Bronchial epithelial cell (primary cell): ENCODE measurements at places on chromosomes 5 and 9.

GRCh38 chr5:4553978-4554377, 586.2 kb upstream of the ADAMTS16 start:
- no peak for DNase-seq

DNA sequence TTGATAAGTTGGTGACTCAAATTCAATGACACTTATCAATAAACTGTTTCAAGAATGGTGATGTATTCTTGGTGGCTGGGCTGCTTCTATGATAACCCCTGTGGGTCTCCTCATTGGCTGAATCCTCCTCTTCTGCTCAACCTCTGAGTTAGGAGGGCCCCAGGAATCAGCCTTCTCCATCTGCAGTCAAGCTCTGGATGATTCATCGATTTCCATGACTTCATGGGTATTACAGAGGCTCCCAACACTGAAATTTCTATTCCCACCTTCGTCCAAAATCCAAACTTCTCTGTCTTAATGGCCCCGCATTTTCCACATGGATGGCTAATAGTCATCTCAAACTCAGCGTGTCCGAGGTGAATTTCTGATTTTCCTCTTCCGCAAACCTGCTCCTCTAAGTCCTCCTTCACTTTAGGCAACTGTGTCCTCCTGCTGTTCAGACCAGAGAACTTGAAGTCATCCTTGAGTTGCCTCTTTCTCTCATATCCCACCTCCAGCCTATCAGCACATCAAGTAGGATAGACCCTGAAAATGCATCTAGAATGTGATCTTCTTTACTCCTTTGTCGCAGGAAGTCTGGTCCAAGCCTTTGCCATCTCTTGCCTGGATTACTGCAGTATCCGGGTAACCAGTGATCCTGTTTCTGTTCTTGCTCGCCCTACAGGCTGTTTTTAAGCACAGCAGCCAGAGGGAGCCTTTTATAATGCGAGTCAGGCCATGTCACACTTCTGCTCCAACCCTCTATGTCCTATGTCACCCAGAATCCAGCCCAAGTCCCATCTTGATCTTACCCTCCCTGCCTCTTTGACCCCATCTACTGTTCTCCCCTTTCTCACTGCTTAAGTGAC, 41.4 kb upstream of the IL7R start:
- peak; percentile 43 for DNase-seq

DNA sequence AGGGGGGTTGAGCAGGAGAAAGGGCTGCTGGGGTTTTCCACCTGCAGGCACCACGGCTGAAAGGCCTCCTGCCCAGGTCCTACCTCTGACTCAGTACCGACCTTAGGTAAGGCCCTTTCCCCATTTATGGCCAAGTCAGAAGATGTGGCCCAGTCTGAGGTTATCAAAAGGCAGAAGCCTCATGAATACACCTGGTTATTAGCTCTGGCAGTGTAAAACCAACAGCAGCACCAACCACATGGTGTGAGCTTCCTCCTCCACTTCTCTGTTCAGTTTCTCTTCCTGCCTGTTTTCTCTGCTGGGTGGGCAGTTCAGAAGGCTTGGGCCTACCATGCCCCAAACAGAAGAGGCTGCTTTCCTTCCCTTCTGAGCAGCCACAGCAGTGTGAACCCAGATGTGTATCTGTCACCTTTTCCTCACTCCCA, 86.9 kb downstream of the UGCG start:
- no peak for DNase-seq

DNA sequence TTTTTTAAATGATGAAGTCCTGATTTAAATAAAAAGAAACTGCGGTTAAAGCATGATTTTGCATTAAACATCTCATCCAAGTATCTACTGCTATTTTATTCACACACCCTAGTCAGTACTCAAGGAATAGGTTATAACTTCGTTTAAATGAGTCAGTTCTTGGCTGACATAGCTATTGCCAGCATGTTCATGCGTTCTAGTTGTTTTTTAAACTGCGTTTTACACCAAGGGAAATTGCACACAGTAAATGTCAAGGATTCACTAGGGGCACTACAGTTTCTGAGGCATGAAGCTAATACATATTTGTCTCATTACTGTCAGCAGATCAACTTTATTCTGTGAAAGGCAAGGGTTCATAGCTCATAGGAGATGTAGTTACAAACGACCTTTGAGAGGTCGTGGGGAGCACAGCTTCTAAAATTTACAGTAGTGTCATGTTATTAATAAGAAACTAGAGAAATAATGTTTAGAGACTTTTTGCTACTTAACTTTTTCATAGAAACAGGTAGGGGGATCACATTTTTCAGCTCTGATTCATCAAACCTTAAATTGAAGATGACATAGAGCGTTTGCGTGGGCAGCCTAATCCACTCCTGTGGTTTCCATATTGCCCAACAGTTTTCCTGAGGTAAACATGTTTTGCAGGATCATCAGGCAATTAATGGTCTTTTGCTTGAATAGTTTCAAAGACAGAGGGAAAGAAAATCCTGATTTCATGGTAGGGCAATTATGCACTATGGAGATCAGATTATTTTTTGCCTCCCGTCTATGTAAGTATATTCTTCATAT, 2222.7 kb upstream of the WWC1 start:
- no peak for DNase-seq
